GM12878 (cell line): ENCODE measurements at places on chromosomes 16 and 17.

DNA sequence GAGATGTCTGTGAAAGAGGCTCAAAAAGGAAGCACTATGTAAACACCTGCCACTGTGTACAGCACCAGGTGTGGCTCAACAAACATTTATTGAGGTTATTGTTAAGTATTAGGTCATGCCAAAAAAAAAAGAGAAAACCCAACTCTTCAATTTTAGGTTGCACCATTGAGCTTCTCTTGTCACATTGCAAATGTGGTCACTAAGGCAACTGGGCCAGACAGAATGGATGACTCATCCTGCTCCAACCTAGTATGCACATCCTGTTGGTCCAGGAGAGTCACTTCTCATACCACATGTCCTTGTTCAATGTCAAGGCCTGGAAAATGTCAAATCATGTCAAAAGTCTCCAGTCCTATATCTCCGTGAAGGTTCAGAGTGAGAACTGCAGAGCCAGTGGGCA lies 25.0 kb downstream of the HOXB1 start:
- peak; percentile 77 for DNase-seq

DNA sequence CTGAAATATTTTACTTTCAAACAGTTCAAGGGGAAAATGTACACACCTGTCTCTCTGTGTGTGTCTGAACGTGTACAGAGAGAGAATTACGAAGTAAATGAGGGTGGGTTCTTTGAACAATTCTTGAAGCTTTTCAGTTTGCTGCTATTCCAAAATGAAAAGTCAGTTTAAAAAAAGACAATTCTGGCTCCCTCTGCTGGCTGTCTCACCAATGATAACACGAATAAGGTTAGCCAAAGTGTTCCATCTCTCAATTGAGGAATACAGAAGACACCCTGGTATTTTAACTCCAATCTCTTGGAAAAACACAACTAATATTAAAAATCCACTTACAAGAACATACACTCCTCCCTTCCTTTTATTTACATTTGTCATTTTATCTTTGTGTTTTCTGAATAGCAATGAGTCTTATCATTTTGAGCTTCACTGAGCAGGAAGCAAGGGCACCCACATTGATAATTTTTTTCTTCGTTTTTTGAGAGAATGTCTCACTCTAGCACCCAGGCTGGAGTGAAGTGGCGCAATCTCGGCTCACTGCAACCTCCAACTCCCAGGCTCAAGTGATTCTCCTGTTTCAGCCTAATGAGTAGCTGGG lies 20.5 kb downstream of the EFTUD2 start:
- no peak for DNase-seq

DNA sequence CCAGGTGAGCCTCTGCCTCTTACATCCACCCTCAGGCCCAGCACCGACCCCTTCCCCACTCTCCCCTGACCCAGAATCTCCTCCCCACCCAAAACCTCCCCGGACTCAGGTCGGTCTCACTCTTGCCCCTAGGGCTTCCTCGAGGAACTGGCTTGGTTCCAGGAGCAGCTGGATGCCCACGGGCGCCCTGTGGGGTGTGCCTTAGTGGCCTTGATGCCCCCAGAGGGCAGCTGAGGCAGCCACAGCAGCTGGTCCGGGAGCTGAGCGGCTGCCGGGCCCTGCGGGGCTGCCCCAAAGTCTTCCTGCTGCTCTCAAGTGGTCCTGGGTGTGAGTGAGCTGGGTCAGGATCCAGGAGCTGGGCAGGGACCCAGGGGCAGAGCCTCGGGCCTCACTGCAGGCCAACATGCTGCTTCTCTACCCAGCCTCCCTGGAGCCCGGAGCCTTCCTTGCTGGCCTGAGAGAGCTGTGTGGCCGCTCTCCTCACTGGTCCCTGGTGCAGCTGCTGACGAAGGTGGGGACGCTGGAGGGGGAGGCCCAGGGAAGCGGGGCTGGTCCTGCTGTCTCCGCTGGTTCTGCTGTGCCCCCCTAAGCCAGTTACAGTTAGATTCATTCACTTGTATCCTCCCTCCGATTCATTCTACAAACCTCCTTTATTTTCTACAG lies 9.6 kb downstream of the ZNF213 start:
- DNase-seq: no peak

GRCh38 chr17:39927929-39928857 lies 661 bp downstream of the LRRC3C start:
- DNase-seq: no peak

GRCh38 chr16:30820952-30821421 lies 34.0 kb upstream of the ZNF629 start:
- no peak for DNase-seq

GRCh38 chr16:88352261-88353200 lies 30.2 kb upstream of the ZNF469 start:
- DNase-seq: no peak

GRCh38 chr17:13961265-13961664 lies 108.0 kb upstream of the COX10 start:
- no peak for DNase-seq

- DNase-seq: no peak
Measured at GRCh38 chr17:43970366-43970765, 16.6 kb upstream of the PYY start.

GRCh38 chr17:29041571-29041970 lies 1.4 kb upstream of the PIPOX start:
- DNase-seq: no peak

GRCh38 chr16:12027558-12028287 lies 51.2 kb downstream of the SNX29 start:
- DNase-seq: no peak

DNA sequence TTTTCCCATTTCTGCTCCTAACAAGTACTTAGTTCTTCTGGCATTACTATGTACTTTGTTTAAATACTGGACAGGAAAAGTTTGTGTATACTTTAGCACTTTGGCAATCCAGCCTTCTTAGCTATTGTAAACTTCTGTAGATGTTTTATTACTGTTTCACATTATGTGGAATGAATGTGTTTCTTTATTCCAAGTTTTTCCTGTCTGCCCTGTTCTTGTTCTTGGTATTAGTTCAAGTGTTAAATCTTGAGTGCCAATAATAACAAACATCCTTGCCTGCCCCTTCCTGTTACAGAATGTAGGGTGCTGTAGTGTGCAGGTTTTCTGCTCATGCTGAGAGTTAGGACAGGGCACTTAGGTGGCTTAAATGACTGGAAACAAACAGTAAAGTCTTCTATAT lies 7.3 kb upstream of the CAPNS2 start:
- no peak for DNase-seq

DNA sequence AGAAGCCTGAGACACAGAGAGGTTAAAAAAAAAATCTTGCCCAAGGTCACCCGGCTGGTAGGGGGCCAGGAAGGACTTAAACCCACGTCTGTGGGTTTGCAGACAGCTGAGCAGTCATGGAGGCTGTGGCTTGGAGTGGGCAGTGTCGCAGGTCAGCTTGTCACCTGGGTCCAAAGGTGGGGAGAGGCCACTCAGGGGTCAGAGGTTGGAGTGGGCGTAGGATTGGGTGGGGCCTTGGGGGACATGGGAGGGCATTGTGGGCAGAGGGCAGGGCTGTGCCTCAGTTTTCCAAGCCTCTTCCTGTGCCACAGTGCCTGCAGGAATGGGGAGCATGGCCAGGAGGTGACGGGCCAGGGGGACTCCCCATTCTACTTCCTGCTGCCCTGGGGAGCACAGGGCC lies 2.0 kb upstream of the NDRG4 start:
- DNase-seq: no peak

DNA sequence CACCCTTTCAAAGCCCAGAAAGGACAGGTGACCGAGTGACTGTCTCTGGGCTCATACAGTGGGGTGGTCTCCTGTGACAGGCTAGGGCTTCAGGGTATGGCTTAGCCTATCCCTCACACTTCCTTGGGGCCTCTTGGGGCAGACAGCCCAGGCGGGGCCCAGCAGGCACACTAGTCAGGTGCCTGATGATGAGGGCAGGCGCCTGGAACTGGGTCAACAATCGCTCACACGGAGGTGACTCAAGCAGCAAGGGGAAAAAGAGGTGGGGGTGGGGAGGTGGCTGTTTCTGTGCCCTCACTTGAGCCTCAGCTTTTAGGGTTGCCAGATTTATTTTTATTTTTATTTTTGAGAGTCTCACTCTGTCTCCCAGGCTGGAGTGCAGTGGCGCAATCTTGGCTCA lies 6.4 kb upstream of the GRN start:
- no peak for DNase-seq

DNA sequence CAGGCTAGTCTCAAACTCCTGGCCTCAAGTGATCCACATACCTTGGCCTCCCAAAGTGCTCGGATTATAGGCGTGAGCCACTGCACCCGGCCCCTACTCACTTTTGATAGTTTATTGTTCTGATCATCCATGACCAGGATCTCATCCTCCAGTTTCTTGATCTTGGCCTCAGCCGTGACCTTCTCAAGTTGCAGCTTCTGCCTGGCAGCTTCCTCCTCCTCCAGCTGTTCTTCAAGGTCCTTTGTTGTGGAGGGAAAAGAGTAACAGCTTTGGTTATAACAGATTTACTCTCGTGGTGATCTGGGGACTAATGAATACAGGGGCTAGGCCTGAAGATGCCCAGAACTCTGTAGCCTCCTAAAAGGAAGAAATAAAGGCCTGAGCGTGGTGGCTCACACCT lies 89.9 kb downstream of the NDE1 start:
- no peak for DNase-seq

DNA sequence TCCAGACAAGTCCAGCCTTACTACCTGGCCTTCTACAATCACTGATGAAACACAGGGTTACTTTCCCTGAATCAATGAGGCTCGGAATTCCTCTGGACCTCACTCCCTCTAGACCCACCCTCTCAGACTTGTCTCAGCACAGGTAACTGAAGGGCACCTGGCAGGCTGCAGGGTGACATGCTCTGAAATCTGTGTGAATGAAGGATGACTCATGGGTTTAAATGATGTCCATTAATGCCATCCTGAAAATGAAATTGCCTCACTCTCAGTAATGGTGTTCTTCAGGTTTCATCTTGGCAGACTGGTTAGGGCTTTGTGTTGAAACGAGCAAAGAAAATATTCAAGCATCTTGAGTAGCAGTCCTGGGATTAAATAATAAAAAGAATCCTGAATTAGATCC lies 134.4 kb downstream of the MAF start:
- no peak for DNase-seq

GRCh38 chr16:27644165-27644564 lies 94.2 kb downstream of the KATNIP start:
- DNase-seq: no peak

DNA sequence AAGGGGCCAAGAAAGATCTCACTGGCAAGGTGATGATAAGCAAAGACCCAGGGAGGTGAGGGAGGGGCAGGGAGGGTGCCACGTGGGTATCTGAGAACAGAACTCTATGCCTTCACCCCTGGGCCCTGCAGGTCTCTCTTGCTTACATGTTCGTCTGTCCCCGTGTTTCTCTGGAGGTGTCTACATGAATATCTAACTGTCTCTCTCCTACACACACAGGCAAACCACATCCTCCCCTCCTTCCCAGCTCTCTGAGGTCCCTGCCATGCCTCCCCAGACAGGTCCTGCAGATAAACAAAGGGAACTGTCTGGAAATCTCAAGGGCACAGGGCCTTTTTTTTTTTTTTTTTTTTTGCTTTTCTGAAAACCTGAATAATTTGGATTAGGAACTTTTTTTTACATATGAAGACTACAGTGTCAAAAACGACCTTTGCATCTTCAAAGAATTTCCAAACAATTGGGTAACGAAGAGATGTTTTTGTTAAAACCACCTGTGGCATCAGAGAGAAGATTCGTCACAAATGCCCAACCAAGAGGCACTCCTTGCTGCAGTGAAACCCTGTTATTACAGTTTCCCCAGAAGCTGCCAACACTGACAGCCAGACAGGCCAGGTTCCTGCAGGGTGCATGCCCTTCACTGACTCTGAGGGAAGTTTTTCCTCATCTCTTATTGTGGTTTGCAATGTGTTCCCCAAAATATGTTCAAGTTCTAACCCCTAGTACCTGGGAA lies 17.8 kb downstream of the PLLP start:
- no peak for DNase-seq

DNA sequence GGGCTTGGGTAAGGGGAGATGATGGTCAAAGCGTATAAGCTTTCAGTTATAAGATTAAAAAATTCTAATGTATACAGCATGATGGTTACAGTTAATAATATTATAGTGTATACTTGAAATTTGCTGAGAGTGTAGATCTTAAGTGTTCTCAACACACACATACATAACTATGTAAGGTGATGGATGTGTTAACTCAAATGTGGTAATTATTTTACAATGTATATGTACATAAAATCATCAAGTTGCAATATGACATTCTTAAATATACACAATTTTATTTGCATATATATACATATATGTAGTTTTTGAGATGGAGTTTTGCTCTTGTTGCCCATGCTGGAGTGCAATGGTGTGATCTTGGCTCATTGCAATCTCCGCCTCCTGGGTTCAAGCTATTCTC lies 7.2 kb downstream of the ZKSCAN2 start:
- no peak for DNase-seq

DNA sequence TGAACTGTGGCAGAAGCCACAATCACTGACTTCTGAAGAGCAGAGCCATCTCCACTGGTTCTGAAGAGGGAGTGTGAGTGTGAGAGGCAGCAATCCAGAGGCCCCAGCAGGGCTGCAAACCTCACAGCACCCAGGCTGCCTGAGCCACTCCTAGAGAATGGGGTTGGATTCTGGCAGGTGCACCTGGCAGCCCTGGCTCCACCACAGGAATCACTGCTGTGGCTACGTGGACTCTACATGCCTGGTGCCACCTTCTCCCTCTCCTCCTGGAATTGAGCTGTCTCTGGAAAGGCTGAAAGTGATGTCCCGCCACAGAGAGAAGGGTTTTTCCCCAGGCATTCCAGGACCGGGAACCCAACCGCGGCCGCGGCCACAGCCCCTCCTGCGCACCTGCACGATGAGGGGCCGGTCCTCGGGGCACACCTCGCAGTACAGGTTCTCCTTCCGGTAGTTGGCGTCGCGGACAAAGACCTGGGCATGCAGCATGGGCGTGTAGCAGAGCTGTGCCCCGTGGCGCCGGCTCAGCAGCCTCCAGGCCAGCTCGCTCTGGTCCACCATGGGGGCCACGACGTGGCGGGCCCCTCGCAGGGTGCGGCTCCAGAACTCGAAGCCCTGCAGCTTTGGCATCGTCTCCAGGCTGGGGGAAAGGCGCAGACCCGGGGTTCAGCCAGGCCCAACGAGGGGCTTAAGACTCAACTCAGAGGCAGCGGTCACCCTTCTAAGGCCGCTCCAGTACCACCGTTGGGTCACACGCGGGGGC lies 991 bp downstream of the DUS1L start:
- no peak for DNase-seq

- no peak for DNase-seq
Measured at GRCh38 chr17:79574108-79574507, 36.7 kb downstream of the RBFOX3 start.

DNA sequence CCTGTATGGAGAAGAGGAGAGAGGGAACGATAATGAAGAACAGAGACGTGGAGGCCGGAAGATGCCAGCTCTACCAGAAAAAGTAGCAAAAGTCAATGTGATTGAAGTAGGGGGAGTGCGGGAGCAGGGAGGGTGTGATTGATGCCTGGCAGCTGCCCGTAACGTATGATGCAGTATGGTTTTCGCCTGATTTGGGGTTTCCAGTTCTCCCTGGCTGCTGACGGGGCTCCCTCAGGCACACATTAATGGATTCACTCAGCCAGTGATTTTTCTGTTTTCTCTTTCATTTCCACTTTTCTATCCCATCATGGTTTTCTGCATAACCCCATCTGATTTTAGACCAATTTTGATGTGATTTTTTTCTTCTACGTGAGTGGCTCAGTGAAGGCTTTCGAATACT lies 62.1 kb downstream of the PRKCA start:
- no peak for DNase-seq
